ENCODE measurements at places on chromosomes 12 and 14.

DNA sequence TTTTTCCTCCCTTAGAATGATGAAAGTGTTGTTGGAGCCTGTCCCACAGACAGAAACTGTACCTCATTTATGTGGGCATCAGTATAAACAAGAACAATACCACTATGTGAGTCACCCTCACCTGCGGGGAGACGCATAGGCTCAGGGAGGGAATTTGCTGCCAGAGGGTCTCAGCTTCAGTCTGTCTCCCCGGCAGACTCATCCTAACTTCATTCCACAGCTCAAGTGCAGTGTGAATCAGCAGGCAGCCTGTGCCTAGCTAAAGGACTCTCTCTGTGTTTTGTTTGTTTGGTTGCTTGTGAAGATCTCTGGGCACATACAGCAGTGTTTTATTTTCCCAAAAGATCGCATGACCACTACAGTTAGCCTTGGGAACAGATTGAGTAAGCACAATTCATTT lies 98.9 kb downstream of the PRKCH start:
- peak; percentile 31 for DNase-seq

DNA sequence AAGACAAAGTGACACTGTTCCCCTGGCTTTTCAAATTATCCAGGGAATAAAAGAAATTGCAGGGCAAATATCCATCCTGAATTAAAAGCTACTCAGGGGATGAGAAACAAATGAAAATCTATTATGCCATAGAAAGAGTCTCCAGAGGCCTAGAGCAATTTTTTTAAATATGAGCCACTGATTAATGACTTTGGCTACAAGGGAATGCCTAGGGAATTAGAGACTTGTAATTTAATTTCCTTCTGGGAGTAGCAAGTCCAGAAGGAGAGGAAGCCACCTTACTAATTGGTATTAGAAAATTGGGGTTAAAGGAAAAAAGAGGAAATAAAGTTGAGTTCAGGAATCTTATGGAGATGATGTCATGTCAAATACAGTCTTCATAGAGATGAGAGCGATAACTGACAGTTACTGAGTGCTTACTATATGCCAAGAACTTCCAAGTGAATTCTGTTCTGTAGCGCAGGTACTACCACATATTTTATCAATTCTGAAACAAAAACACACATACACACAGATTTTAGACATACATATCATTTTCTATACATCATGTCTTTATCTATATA lies 304.4 kb downstream of the DUSP6 start:
- DNase-seq = no peak

- DNase-seq = no peak
These were observed 16.0 kb upstream of the MDM2 start for GRCh38 chr12:68791897-68792481.

- no peak for DNase-seq
These were observed 119.9 kb upstream of the PCED1B start for GRCh38 chr12:46959502-46959901.

DNA sequence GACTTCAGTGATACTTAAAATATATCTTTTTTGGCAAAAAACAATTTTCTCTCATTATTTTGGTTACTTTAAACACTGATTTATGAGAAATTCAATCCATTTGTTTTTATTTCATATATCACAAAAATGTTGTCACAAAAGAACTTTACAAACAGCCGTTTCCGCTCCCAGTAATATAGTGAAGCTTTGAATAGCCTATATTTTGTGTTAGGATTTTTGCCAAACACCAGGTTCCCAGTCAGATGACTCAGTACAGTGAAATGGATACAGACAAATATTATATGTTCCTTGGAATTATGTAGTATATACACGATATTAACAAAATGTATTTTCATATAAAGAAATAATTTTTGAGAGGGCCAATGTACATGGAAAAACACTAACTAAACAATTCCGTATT lies 411.1 kb downstream of the CCER1 start:
- DNase-seq = no peak
